CD4-positive, alpha-beta T cell (primary cell): ENCODE measurements at places on chromosomes 4 and X.

- no peak for DNase-seq
These were observed 343.7 kb downstream of the ARAP2 start for GRCh38 chr4:35900286-35901243.

DNA sequence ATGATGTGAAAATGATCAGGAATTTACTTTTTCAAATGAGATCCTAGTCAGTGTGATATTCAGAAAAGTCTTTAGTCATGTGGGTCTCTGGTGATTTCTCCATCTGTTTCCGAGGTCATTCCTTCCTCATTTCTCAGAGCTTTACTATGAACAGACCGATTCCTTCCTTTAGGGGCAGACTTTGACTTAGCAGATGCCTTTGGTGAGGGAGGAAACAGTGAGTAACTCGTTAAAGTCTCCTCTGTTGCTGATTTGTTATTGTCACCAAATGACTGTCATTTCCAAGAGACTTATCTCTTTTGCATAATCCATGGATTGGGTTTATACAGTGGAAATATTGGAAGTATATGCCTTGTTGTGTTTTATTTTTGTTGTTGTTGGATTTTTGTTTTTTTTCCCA, 76.2 kb upstream of the CD99 start:
- no peak for DNase-seq

DNA sequence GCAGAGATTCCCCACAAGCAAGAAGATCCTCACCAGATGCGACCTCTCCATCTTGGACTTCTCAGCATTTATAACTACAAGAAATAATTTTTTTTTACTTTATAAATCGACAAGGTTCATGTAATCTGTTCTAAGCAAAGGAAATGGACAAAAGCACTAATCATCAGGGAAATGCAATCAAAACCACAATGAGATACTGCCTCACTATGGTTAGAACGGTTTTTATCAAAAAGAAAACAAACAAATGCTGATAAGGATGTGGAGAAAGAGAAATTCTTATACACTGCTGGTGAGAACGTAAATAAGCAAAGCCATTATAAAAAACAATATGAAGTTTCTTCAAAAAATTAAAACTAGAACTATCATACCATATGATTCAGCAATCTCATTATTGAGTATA, 1382.6 kb downstream of the ARAP2 start:
- no peak for DNase-seq

- no peak for DNase-seq
These were observed 150.8 kb upstream of the DIPK2B start for GRCh38 chrX:45351478-45351877.

DNA sequence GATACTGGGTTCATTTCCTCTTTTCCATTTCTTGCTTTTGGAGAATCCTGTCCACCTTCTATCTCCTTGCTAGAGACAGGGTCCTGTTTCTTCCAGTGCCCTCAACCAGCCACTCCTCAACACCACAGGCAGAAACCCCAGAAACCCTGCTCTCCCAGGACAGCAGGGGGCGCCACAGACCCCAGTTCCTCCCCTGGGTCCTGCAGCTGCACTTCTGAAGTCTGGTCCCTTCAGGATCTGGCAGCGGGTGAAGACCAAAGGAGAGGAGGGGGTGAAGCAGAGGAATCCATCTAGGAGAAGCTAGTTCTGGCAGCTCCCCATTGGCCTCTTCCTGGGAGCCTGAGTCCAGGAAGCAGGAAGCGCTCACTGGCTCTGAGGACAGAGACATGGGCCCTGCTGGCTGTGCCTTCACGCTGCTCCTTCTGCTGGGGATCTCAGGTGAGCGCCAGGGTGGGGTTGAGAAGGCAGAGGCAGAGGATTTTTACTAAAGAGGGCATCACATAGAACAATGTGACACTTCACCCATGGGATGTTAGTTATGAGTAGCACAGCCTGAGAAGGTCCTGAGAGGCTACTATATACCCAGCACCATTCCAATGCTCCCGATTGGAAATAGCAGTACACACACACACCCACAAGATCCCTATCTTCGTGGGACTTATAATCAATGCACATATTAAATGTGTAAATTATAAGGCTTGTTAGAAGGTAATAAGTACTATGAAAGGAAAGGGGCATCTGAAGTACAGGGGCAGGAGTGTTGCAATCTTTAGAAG, at the start of gene PRSS48:
TSS of gene PRSS48 (plus strand) at position 375 of the 776 bp plus-strand sequence. CDS start at position 387, 12 bp downstream.
- peak; percentile 36 for DNase-seq

GRCh38 chr4:26082565-26082964, 168.5 kb downstream of the SMIM20 start:
- DNase-seq = no peak
